Pulmonary artery endothelial cell (primary cell): ENCODE measurements at places on chromosomes 2 and 18.

DNA sequence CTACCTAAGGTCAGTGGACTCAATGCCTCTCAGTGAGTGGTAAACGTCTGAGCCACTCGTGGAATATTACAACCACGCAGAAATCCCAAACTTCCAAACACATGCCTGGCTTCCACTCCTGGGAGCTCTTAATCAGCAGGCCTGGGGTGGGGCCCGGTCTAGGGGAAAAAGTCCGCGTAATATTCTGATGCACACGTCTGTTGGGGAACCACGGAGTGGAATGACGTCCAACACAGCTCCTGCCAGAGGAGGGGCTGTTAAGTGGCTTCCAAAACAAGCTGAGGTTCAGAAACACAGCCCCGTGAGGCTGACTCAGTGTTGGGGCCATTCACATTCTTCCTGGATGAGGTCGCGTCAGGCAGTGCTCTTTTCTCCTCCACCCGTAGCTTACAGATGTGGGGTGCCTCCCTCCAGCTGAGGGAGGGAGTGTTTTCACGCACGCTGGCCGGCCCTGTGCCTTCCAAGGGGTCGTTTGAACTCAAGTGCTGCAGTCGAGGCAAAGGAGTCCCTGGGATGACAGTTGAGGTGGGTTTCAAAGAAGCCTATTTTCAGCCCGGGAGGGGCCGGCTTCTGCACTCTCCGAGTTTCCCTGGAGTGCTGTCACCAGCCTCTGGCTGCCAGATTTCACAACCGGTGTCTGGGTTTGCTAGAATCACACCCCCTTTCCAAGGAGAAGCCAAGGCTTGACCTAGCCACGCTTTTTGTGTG is 73.1 kb downstream of the ACKR3 start:
- peak; percentile 40 for DNase-seq

DNA sequence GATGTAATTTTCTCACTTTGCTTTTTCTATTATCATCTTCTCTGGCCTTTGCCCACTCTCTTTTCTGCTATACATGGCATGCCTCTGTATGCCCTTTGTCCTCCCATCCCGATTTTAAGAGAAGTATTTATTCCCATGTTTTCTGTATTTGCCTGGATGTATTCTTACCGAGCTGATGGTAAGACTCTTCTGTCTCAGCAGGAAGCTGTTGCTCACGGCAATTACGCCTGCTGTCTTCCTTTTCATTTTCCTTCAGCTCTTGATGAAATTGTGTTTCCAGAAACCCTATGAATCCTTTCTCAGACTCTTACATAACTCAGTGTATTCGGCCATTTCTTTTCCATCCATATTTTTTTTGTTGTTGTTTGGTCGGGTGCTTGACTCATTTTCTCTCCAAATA is 121.6 kb downstream of the SP3 start:
- no peak for DNase-seq

GRCh38 chr18:55390898-55391297 is 197.1 kb downstream of the TCF4 start:
- DNase-seq = no peak

DNA sequence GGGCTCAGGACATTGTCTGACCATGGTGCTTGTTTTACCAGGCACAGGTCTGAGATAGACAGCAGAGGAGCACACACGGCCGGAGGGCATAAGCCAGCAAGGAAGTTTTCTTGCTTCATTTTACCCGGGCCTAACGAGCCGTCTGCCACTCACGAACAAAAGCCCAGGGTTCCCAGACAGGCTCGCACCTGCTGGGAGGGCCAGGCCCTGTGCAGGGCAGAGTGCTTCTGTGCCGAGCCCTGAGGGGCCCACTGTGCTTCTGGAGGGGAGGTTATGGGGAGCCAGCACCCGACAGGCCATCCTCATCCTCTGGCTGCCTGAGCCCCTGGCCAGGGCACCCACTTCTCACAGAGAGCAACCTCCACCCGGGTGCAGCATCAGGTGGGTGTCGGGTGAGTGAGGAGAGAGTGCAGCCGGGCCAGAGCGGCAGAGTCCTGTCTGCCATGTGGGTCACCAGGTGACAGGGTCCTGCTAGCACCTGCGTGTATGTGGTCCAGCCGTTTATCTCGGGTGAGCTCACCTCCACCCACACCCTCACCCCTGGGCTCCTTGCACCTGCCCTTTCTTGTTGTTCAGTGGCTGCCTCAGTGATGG is 297.9 kb downstream of the NDUFA10 start:
- DNase-seq = no peak

DNA sequence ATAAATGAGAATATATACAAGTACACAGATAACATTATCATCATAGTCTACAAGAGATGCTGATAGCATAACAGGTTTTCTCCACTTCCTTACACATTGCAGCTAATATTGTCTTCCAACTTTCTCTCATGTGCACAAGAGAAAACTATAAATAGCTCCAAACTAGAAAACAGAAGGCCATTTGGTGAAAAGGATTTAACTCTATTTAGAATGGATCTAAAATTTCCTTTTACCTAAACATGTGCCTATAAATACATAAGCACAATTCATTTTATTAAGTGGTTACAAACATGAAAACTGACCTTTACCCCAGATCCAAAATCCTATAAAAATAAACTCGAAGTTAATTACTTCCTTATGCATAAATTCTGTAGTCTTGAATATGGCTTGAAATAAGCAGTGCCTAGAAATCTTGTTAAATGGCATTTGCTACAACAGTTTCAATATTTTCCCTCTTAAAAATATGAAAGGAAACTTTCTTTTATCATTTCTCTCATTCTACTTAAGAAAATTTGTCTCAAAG is 41.6 kb downstream of the SLC25A12 start:
- no peak for DNase-seq

DNA sequence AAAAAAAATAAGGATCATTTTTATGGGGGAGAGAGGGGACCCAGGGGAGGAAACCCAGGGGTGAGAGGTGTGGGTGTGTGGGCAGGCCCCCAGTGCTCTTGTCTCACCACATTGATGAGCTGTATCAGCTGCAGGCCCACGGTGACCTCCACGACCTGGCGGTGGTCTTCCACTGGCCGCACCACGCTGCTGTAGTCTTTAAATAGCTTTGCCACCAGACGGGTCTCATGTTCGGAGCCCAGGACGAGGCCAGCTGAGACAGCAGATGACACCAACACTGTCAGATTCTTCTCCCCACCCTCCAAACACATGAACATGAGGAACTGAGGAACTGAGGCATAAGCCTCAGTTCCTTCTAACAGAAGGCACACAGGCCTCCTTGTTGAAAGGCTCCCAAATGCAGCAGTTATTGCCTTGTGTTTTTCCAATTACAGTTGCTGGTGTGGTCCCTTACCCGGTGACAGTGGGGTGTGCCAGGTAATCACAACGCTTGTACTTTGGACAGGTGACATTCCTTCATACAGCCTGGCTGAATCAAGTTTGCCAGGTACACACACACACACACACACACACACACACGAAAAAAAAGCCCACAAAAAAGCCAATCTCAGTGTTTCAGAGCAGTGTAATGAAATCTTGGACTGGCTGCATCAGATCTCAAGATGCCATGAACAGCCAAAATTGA is 4.7 kb downstream of the CHRNA1 start:
- no peak for DNase-seq

DNA sequence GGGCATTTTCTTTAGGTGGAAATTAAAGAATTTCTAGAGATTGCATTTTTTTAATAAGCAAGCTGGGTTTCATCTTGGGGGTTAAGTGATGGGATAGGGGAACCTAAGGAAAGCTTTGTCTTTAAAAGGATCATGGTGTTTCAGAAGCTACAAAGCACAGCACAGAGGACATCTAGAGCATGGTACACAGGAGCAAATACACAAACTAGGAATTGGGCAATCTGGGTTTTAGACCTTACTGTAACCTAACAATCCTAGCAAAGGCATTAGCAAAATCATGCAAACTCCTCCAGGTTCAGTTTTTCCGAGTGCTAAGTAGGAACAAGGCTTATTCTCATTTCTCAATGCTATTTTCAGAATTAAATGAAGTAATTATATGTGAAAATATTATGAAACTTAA is 134.1 kb downstream of the CD226 start:
- no peak for DNase-seq

DNA sequence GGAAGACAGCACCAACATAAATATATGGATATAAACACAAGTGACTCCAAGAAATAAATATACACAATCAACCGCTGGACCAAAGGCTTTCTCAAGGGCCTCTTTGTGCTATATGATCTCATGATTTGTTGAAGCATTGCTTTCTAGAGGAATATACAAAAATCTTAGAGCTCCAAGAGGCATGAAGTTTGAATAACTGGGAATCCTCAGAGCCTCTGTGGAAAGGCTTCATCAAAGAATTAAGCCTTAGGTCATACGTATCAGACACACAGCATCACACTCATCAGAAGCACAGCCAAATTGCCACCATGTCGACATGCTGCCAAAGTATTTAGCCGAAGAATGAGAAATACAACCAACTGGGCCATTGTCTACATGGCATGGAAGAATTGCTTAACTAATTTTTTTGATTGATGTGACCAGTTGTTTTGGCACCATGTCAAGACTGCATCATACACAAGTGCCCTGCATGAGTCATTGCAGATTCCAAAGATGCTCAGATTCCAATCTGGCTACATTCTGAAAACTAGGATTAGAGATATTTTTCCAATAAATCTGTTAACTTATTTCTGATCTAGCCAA is 860.6 kb upstream of the ZEB2 start:
- peak; percentile 66 for DNase-seq

DNA sequence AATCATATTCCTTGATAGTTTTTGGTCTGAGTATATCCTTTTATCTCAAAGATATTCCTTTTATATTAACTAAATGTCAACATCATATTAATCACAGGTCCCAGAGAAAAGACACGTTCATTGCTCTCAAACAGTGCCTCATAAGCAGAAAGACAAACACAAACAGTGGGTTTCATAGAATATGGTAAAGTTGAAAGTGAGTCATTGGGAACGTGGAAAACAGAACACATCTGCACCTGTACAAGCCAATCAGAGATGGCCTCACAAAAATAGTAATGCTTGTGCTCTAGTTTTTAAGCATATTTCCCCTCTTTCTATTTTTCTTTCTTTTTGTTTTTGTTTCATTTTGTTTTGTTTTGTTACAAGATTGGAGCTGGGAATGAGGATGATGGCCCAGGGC is 328.4 kb upstream of the MAP2 start:
- DNase-seq = no peak

DNA sequence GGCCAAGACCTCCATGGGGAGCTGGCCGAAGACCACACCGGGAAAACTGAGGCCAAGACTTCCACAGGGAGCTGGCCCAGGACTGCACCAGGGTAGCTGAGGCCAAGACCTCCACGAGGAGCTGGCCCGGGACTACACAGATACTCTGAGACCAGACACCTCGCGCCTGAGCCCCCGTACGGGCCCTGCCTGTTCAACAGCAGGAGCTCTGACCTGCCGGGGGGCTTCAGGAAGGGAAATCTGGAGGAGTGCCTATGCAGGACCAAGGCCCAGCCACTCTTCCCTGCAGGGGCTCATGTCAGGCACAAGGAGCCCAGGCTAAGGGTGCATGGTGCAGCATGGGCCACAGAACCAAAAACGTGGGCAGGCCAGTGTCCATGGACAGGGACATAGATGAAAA is 151.6 kb downstream of the TMEM18 start:
- DNase-seq = no peak

DNA sequence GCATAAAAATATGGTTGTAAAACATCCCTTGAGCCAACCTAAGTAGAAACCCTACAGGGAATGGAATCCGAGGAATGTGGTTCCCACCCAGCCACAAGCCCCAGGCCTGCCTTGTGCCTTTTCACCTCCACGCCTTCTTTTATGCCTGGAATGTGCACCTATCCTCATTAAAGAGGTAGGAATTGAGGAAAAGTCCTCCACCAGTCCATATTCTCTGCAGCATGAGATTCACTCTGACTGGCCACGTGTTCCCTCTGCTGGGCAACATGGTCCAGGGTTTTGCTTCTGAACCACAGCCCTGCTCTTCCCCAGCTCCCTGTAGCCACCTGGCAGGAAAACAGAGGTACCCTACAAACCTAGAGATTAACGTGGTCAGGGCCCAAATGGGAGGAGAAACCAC is 787.9 kb upstream of the RAB6C start:
- DNase-seq = no peak

DNA sequence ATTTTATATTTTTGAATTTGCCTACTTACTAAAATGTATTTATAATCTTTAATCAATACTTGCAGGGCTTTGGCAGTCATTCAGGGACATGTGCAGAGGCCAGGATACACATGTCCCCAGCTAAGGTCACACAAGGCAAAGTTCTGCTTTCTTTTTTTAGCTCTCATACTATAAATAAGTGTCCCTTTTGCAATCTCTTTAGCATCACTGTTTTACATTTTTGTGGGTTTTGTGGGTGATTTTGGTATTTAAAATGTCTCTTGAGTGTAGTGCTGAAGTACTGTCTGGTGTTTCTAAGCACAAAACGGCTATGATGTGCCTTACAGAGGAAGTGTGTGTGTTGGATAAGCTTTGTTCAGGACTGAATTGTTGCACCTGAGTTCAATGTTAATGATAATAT is 309.0 kb upstream of the GULP1 start:
- no peak for DNase-seq

DNA sequence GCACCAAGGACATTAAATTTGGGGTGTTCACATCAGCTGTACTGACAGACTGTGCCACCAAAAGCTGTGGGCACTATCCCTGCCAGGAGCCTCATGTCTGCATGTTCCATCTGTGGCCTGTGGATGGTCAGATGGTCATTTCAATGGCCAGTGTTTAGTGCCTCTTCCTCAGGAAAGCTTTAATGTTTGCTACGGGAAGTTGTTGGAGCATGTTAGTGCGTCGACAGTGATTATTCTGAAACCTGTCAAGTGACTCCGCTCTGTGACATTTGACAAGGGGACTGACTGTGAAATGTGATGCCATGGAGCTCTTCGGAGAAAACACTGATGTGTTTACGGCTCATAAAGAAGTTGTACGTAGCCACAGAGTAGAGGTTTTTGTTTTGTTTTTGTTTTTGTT is 18.7 kb upstream of the RGPD4 start:
- no peak for DNase-seq

DNA sequence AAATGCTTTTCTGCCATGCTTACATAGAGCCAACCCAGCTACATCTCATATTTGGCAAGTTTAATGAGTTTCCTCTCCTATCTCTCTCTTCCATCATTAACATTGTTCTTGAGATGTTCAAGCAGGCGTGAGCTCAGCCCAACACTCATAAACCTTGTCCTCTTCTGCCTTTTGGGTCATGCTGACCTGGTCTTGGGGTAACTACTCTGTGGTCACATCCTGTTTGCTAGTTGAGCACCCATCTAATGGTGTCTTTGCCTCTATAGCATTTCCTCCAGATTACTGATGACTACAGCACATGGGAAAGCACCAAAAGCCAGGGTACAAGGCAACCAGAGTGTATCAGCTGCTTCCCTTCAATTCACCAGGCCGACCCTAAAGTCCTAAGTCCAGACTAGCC is 366.9 kb upstream of the HNRNPA3 start:
- DNase-seq = no peak

DNA sequence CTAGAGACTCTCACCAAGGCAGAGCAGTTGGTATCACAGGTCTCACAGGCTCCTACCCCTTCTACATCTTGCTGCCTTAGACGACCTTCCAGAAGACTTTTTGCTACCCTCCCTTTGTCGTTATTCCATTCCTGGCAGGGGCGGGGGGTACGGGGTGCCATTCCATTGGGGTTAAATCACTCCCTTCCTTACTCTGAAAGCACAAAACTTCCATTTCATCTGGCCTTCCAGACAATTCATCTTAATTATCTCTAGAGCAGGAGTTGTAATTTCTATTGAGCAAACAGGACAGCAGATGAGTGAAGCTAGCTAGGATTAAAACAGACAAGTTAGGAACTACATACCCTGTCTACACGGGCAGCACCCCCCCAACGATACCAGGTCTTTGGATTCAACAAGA is 276.2 kb upstream of the TANK start:
- no peak for DNase-seq
